ENCODE measurements at places on chromosomes 11 and 22.
A peak's percentile ranks its signal among the peaks of the same experiment; 100 is the strongest.

DNA sequence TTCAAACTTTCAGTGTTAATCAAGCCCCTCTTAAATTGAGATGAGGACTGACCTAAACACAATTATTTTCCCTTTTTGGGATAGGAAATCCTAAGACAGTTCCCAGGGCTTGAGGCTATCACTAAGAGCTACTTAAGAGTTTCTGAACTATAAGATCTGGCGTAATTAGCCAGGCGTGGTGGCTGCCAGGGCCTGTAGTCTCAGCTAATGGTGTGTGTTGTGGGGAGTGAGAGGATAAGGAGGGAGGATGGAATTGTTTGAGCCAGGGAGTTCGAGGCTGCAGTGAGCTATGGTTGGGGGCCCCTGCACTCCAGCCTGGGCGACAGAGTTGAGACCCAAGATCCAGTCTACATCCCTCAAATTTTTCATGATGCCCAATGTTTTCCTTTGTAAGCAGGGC, 23.5 kb upstream of the EXPH5 start:
- peak; percentile 45 for DNase-seq

GRCh38 chr11:92964471-92964870, 5.0 kb upstream of the MTNR1B start:
- DNase-seq = peak; percentile 82

GRCh38 chr11:13386567-13386966, 76.5 kb downstream of the BTBD10 start:
- no peak for DNase-seq

- peak; percentile 39 for DNase-seq
Observed at GRCh38 chr11:68904248-68904847, 657 bp downstream of the IGHMBP2 start.

DNA sequence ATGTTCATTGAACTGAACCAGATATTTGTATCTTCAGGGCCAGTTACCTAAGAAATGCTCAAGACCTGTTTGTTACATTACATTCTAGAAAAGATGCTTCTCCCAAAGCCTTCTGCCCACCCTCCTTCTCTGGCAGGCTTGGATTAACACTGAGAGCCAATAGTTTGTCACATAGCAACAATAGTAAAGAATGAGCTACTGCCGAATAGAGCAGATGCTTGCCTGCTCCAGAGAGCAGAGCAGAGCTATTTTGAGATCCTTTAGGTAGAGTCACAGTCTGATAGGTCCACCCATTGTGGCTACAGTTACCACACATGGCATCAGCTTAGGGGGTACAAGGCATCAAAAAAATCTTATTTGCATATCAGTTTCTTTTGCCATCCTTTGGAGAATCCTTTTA, 13.5 kb upstream of the EP300 start:
- DNase-seq = no peak

DNA sequence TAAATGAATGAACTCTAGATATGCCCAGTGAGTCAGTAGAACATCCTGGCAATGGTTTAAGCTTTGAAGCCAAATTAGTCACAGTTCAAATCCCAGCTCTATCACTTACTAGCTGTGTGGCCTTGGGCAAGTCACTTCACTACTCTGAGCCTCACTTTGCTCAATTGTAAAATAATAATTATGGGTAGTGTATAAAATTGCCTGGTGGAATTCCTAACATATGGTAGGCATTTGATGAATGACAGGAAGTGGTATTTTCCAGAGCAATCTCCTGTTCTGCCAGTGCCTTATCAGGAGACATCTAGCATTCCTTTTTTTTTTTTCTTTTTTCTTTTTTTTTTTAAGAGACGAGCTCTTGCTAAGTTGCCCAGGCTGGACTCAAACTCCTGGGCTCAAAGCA, 13.0 kb downstream of the SCN4B start:
- no peak for DNase-seq

- DNase-seq = peak; percentile 86
Observed at GRCh38 chr11:132632641-132633124, 899.6 kb downstream of the OPCML start.

- no peak for DNase-seq
Observed at GRCh38 chr22:46861468-46862367, 99.3 kb downstream of the TBC1D22A start.

GRCh38 chr22:20899827-20900423, 17.3 kb upstream of the CRKL start:
- DNase-seq = no peak

GRCh38 chr11:118911113-118911879, 14.4 kb downstream of the BCL9L start:
- DNase-seq = peak; percentile 68

GRCh38 chr11:110092111-110092514, 1.1 kb upstream of the ZC3H12C start:
- no peak for DNase-seq

DNA sequence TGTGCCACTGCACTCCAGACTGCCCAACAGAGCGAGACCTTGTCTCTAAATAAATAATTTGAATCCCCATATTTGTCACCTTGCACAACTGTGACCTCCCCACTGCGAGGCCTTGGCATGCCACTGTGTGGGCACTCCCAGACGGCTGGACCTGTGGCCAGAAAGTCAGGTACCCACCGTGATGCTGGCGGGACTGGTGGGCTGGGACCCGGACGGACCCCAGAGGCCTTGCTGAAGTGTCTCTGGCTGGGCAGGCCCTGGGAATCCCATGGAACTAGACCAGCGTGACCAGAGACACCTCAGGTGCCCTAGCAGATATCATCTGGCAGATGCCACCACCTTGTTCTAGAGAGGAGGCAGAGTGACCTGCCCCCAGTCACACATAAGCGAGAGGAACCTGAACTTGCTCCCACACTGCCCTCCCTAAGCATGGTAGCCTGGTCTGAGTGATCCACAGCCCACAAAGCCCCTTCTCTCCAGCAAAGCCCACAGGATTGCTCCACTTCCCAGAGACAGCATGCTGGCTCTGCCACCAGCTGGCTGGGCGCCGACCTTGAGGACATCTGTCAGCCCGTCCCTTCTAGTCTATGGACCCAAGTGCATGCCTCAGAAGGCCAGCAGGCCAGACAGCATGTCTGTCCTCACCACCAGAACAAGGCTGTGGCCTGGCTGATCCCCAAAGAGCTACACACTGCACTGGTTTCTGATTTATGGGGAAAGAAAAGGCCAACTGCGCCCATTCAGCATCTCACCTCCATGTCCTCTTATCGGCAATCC, 9.5 kb downstream of the MACROD1 start:
- no peak for DNase-seq

- no peak for DNase-seq
Observed at GRCh38 chr11:116199182-116199581, 573.6 kb downstream of the BUD13 start.

DNA sequence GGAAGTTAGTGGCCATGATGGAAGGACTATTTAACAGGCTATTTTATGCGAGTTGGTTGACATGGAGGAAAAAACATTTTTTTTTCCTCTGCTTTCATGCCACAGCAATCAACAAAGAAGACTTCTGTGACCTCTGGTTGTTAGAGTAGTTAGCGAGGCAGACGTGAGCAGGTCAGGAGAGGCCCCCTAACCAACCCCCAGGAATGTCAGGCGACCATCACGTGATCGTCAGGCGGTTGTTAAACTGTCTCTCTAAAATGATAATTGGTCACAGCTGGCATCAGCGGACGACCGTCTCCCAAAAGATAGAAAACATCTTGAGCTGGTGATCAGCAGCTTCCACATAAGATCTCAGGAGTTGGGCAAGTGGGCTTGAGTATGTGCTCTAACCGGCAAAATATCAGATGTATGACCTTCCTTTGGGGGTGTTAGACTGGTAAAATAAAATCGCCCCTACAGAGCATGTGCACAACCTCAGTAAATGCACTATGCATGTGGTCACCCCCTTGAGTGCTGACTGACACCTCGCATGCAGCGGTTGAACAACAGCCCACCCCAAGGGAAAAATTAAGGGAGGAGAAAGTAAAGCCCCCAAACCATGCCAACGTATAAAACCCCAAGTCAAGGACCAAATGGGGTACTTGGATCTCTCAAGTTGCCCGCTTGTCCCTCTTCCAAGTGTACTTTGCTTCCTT, 20.9 kb upstream of the NARS2 start:
- DNase-seq = no peak

GRCh38 chr11:17734418-17734911, at the start of gene KCNC1:
TSS of gene KCNC1 (plus strand) at chr11:17734781. CDS start at chr11:17736003, 1,222 bp downstream.
- DNase-seq = peak; percentile 23

GRCh38 chr22:36359470-36359996, 28.2 kb downstream of the MYH9 start:
- no peak for DNase-seq

- no peak for DNase-seq
Observed at GRCh38 chr11:125542709-125543108, 26.6 kb upstream of the EI24 start.

- no peak for DNase-seq
Observed at GRCh38 chr22:49303781-49304461, 523.8 kb downstream of the BRD1 start.

- no peak for DNase-seq
Observed at GRCh38 chr11:34948696-34949095, 32.3 kb downstream of the PDHX start.

GRCh38 chr11:40877256-40877655, 582.2 kb downstream of the LRRC4C start:
- DNase-seq = peak; percentile 60

- DNase-seq = no peak
Observed at GRCh38 chr11:73645972-73646631, at the start of gene PLEKHB1. TSS of gene PLEKHB1 (plus strand) at chr11:73646581. CDS start at chr11:73646609, 28 bp downstream.

DNA sequence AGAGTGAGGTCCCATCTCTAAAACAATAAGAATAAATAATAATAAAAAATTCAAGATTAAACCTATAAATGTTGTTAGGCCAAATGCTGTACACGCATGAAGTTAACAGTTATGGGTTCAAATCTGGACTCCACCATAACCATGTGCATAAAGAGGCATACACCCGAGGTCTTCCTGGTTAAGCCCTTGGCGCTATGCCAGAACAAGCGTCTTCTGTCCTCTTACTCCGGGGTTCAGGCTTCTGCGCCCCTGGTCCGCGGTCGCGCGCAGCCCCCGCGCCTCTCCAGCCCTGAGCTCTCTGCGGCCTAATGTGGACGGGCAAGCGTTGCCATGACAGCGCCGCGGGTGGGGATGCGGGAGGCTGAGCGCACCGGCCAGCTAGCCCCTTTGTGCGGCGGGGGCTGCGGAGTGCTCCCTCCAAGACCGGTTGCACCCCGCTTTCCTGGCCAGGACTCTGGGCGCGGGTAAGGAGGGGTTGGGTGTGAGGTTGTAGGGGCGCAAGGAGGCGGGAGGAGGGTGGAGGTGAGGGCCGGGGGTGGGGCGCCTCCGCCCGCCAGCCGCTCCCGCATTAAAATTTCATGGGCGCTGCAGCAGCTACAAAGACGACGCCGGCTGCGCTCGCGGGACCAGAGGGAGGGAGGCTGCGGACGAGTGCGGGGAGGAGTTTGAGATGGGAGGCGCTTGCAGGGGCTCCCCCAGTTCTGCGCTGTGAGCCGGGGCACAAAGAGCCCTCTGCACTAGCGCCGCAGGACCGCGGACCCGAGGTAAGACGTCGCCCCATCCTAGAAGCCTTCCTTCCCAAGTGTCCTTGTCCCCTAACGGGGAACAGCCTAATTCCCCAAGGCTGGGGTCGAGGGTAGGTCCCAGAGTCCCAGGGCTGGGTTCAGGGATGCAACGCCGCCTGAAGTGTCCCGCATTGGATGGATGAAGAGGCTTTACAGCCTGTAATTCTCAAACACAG, at the start of gene MIAT:
Gene MIAT, plus strand, starts transcription at position 698 of the 961 bp plus-strand sequence.
- peak; percentile 21 for DNase-seq

- DNase-seq = no peak
Observed at GRCh38 chr22:49489821-49490220, 337.9 kb downstream of the BRD1 start.

GRCh38 chr11:14904745-14905103, 12.7 kb upstream of the CYP2R1 start:
- peak; percentile 44 for DNase-seq

DNA sequence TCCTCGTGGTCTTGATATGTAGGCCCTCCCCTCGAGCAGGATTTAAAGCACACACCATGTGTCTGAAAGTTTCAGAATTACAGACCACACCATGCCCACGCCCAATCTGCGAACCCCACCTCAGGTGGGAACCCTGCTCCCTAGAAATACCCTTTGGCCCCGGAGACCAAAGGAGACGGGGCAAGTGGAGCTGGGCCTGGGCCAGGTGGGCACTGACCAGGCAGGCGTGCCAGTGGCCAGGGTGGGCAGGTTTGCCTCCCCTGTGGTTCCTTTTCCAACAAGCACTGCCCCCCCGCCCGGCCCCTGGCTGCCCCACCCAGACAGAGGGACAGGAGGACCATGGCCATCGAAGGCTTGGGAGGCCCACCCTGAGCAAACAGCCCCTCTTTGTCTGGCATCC, 400.4 kb downstream of the TBC1D22A start:
- DNase-seq = no peak

DNA sequence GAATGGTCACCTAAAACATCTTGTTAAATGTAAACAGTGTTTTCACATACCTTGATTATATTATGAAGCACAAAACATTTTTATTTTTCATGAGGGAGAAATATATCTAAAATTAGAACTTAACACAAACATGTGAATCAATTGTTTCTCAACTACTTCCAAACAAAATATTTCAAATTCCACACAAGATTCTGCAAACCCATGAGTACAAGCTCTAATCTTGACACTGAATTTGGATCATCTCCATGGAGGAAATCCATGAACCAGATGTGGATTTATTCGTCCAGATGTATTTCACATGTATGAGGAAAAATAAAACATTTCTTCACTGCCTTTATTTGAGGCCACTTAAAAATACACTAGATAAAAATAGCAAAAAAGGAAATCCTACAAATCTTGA, 184.2 kb downstream of the SBF2 start:
- DNase-seq = no peak

GRCh38 chr11:7251836-7252682, at the start of gene SYT9:
TSS of gene SYT9 (plus strand) at chr11:7251904. CDS start at chr11:7252187, 283 bp downstream.
- peak; percentile 54 for DNase-seq

DNA sequence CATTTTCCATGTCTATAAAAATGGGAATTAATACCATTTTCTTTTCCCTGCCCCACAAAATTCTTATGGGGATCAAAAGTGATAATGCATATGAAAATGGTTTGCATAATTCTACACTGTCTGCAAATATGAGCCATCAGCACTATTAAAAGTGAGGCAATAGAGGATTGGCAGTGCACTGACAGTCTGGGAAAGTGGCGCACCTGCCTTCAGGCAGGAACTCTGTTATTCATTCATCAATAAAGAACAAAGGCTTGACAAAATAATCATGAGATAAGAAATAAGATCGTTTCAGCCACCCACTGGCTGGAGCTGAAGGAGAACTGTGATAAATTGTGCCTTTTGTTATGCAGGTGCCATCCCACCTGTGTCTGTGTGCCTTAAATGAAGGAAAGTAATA, 49.5 kb downstream of the ARFGAP2 start:
- DNase-seq = no peak

- DNase-seq = no peak
Observed at GRCh38 chr22:25754527-25755202, 12.7 kb downstream of the MYO18B start.

DNA sequence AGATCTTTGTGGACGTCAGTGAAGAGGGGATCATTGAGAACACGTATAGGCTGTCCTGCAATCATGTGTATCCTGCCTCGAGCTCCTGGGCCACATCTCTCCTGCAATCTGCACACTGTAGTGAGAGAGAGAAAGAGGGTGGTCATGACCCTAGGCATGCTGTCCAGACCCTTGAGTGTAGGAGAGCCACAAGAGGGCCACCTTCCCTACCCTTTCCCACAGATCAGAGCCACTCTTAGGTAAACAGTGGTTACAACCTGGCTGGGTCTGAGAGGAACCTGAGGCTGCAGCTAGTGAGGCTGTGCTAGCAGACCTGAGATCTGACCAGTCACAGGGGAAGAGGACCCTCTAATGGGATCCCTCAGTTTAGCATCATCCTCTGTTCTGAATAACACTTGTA, 3.9 kb upstream of the IL18BP start:
- DNase-seq = no peak

Measured in epithelial cell of esophagus (primary cell).